Chondrocyte (in vitro differentiated cells): ENCODE measurements at places on chromosomes 13 and 19. TPM values are rescaled to one million over a fixed set of nuclear protein-coding genes. Genes with fewer than 3 reads are reported as not detected.

- peaks cover 2% of the 10 kb centered on the region for H3K27me3 ChIP-seq
- H3K4me3 ChIP-seq: no peak overlapping the region
- DNase-seq: no peak
- H3K36me3 ChIP-seq: peaks cover 4% of the 10 kb centered on the region
- no peak overlapping the region for H3K27ac ChIP-seq
Observed at GRCh38 chr13:29464105-29464679, 131.3 kb downstream of the SLC7A1 start.

- peaks cover 3% of the 10 kb centered on the region for H3K36me3 ChIP-seq
- DNase-seq: no peak
- H3K27ac ChIP-seq: peak overlapping the region; percentile 96
- no peaks in the 10 kb centered on the region for H3K27me3 ChIP-seq
- peaks cover 55% of the 10 kb centered on the region for H3K4me1 ChIP-seq
- no peak overlapping the region for H3K4me3 ChIP-seq
Observed at GRCh38 chr13:31982540-31982939, 49.0 kb upstream of the FRY start.

DNA sequence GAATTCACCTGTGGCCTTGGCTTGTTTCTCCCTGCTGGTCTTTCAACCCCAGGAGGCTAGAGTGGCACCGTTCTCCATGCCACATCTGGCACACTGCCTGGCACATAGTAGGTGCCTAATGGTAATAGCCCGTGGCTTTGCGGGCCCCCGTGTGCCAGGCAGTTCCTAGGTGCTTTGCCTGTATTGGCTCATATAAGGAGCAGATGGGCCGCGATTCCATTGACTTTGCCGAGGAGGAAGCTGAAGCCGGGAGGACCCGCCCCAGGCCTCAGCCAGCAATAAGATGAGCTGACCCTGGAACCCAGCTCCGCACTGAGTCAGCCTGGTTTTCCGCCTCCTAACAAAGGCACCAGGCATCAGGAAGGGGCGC lies 807 bp downstream of the PGLYRP1 start:
- no peak overlapping the region for H3K4me3 ChIP-seq
- peaks cover under 1% of the 10 kb centered on the region for H3K4me1 ChIP-seq
- no peak overlapping the region for H3K27ac ChIP-seq
- H3K36me3 ChIP-seq: peaks cover 8% of the 10 kb centered on the region

- no peak overlapping the region for H3K4me3 ChIP-seq
- H3K4me1 ChIP-seq: peaks cover 30% of the 10 kb centered on the region
- H3K27me3 ChIP-seq: no peaks in the 10 kb centered on the region
- H3K36me3 ChIP-seq: peaks cover 9% of the 10 kb centered on the region
- no peak for DNase-seq
Observed at GRCh38 chr19:48481846-48482639, 12.9 kb downstream of the CYTH2 start.

- H3K27ac ChIP-seq: no peak overlapping the region
- peaks cover 21% of the 10 kb centered on the region for H3K27me3 ChIP-seq
- no peaks in the 10 kb centered on the region for H3K36me3 ChIP-seq
Observed at GRCh38 chr13:31798189-31798588, 58.9 kb downstream of the RXFP2 start.

DNA sequence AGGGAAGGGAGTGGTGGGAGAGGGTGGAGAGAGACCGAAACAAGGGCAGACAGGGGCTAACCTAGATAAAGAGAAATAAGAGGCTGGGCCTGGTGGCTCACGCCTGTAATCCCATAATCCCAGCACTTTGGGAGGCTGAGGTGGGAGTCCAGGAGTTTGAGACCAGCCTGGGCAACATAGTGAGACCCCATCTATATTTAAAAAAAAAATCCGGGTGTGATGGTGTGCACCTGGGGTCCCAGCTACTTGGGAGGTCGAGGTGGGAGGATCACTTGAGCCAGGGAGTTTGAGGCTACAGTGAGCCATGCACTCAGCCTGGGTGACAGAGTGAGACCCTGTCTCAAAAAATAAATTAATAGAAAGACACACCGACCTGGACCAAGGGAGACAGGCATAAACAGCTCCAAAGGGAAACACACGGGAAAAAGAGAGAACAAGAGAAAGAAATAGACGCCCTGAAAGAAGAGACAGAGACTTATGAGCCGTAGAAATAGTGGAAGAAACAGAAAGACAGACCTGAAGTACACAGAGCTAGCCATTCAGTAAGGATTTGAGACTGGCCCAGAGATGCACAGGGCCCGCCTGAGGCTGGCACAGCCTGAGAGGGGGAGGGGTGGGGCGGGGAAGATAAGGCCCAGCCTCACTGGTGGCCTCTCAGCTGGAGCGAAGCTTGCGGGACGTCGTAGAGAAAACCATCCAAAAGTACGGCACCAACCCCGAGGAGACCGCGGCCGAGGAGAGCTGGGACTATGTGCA lies 2.2 kb downstream of the CD37 start:
- H3K36me3 ChIP-seq: peaks cover 14% of the 10 kb centered on the region
- no peaks in the 10 kb centered on the region for H3K27me3 ChIP-seq
- DNase-seq: no peak
- H3K27ac ChIP-seq: no peak overlapping the region
- H3K4me1 ChIP-seq: no peaks in the 10 kb centered on the region

DNA sequence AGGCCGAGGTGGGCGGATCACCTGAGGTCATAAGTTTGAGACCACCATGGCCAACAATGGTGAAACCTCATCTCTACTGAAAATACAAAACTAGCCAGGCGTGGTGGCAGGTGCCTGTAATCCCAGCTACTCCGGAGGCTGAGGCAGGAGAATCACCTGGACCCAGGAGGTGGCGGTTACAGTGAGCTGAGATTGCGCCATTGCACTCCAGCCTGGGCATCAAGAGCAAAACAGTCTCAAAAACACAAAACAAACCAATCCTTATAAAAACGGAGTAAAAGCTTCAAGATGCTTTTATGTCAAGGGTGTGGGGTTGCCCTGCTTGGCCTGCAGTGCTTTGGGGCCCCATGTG lies 7.2 kb downstream of the ACP4 start:
- H3K27me3 ChIP-seq: no peaks in the 10 kb centered on the region
- peaks cover 17% of the 10 kb centered on the region for H3K36me3 ChIP-seq
- no peak for DNase-seq
- peaks cover 3% of the 10 kb centered on the region for H3K4me1 ChIP-seq
- no peak overlapping the region for H3K4me3 ChIP-seq
- H3K27ac ChIP-seq: no peak overlapping the region

DNA sequence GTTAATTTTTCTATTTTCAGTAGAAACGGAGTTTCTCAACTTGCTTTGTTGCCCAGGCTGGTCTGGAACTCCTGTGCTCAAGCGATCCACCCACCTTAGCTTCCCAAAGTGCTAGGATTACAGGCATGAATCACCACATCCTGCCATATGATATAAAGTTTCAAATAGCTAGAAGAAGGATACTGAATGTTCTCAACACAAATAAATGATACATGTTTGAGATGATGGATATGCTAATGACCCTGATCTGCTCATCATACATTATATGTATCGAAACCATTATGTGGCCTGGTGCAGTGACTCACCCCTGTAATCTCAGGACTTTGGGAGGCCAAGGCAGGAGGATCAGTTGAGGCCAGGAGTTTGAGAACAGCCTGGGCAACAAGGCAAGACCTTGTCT lies 11.5 kb downstream of the CIB3 start:
- no peak for DNase-seq
- peaks cover 13% of the 10 kb centered on the region for H3K4me1 ChIP-seq

DNA sequence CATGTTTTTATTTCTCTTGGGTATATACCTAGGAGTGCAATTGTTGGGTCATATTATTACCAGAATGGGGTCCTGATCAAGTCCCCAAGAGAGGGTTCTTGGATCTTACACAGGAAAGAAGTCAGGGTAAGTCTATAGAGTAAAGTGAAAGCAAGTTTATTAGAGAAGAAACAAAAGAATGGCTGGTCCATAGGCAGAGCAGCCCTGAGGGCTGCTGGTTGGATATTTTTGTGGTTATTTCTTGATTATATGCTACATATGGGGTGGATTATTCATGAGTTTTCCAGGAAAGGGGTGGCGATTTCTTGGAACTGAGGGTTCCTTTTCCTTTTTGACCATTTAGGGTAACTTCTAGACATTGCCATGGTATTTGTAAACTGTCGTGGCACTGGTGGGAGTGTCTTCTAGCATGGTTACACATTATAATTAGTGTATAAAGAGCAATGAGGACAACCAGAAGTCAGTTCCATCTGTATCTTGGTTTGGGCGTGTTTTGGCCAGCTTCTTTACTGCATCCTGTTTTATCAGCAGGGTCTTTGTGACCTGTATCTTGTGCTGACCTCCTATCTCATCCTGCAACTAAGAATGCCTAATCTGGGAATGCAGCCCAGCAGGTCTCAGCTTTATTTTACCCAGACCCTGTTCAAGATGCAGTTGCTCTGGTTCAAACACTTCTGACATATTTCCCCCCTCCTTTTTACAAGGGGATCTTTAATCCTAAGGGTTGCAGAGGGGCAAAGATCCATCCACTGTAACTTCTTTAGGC lies 41.1 kb downstream of the CEACAM1 start:
- no peak overlapping the region for H3K27ac ChIP-seq
- peaks cover 2% of the 10 kb centered on the region for H3K36me3 ChIP-seq
- DNase-seq: no peak
- no peaks in the 10 kb centered on the region for H3K27me3 ChIP-seq

GRCh38 chr13:49655906-49656305 lies 27.6 kb downstream of the ARL11 start:
- H3K27ac ChIP-seq: no peak overlapping the region
- no peak overlapping the region for H3K4me3 ChIP-seq

- peak overlapping the region; percentile 92 for H3K27ac ChIP-seq
- DNase-seq: no peak
Observed at GRCh38 chr13:39656325-39656677, 839 bp downstream of the COG6 start.

DNA sequence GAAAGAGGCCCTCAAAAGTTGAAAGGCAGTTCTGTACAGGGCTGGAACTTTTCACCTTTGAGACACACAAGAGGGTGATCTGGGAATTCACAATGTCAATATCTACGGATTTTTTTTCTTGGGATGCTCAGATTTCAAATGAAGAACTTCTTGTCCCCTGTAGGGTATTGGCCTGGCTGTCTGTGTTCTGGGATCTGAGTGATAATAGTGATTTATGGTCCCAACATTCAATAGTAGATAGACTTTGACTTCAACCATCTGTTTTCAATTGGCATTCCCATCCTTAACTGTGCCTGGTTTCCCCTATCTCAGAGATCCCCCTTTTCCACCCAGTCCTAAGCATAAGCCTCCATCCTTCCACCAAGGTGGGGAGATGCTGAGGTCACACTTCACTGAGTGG lies 274.1 kb downstream of the COG6 start:
- H3K4me1 ChIP-seq: no peaks in the 10 kb centered on the region
- peaks cover 6% of the 10 kb centered on the region for H3K36me3 ChIP-seq
- DNase-seq: no peak

DNA sequence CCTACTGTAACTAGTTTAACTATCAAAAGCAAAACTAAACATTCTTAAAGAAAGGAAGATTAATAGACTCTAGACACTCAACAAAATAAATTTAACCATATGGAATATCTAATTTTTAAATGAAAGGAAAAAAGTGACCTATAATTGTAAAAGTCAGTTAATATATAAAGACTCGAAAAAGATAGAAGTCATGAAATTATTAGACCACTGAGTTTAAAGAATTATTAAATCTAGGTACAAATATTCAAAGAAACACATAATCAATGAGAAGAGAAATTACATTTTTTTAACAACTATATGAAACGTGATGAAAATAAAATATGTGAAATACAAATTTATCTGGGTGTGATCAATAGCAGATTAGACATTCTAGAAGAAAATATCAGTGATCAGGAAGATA lies 706.8 kb upstream of the PCDH20 start:
- no peaks in the 10 kb centered on the region for H3K36me3 ChIP-seq
- no peak for DNase-seq
- no peak overlapping the region for H3K4me3 ChIP-seq
- no peaks in the 10 kb centered on the region for H3K27me3 ChIP-seq
- no peak overlapping the region for H3K27ac ChIP-seq

GRCh38 chr13:48542581-48543341 lies 9.9 kb upstream of the RCBTB2 start:
- peaks cover 6% of the 10 kb centered on the region for H3K4me1 ChIP-seq
- no peaks in the 10 kb centered on the region for H3K36me3 ChIP-seq
- H3K27me3 ChIP-seq: no peaks in the 10 kb centered on the region
- DNase-seq: no peak
- H3K27ac ChIP-seq: no peak overlapping the region

GRCh38 chr13:22086597-22087330 lies 415.9 kb downstream of the FGF9 start:
- H3K27ac ChIP-seq: no peak overlapping the region
- no peak overlapping the region for H3K4me3 ChIP-seq
- peaks cover 6% of the 10 kb centered on the region for H3K27me3 ChIP-seq
- H3K36me3 ChIP-seq: no peaks in the 10 kb centered on the region
- peaks cover 23% of the 10 kb centered on the region for H3K4me1 ChIP-seq
- DNase-seq: no peak

DNA sequence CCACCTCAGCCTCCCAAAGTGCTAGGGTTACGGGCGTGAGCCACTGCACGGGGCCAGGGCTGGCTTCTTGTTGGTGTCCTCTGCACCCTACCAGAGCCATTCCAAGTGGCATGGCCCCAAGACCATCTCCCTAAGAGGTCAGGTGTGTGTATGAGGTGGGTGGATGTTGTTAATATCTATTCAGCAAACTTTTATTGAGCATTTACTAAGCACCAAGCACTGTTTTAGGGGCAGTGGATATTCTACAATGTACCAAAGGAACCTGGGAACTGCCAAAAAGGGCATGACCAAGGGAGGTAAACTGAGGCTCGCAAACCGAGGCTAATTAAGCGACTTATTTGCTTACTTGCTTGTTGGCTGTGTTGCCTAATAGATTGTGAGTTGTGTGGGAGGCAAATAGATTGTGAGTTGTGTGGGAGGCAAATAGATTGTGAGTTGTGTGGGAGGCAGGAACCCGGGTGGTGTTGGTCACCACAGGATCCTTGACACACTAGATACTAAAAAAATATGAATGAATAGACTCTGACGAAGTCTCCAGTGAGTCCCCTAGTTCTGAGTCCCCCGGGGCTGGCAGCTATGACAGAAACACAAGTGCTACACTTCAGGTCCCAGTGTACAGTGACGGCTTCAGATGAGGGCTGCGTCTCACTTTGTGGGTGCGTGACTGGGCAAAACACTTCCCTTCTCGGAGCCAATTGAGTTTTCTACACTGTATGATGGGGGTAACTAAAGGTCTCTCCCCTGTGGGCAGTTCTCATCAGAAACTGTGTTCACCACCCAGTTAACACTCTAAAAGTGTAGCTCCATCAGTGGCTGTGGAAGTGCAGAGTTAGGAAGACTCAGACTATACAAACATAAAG lies 5.0 kb upstream of the BICRA start:
- no peaks in the 10 kb centered on the region for H3K27me3 ChIP-seq
- no peak overlapping the region for H3K4me3 ChIP-seq
- no peaks in the 10 kb centered on the region for H3K36me3 ChIP-seq
- H3K27ac ChIP-seq: no peak overlapping the region

GRCh38 chr13:63514886-63515285 lies 2099.2 kb upstream of the PCDH20 start:
- H3K27ac ChIP-seq: no peak overlapping the region
- no peaks in the 10 kb centered on the region for H3K36me3 ChIP-seq
- H3K4me3 ChIP-seq: no peak overlapping the region
- no peaks in the 10 kb centered on the region for H3K27me3 ChIP-seq

RASGRP4 gene
- total RNA-seq: not detected in 3 replicates

MEF2B gene
- total RNA-seq: 1.2 to 1.4 TPM in 2 of 3 replicates, not detected in the other

SNRPA gene
- total RNA-seq: 34.9 to 64.6 TPM (median 37.0 TPM) in 3 replicates

IZUMO2 gene
- not detected in 3 replicates for total RNA-seq

KLK4 gene
- total RNA-seq: not detected in 3 replicates

UQCRFS1 gene
- 22.6 to 24.6 TPM (median 22.8 TPM) in 3 replicates for total RNA-seq

ERICH4 gene
- total RNA-seq: not detected in 3 replicates

MEIS3 gene
- 79.5 to 83.4 TPM (median 82.2 TPM) in 3 replicates for total RNA-seq

BORA gene
- total RNA-seq: 2.8 to 4.5 TPM (median 3.2 TPM) in 3 replicates

CRX gene
- not detected in 3 replicates for total RNA-seq

PDS5B gene
- total RNA-seq: 48.7 to 77.1 TPM (median 49.0 TPM) in 3 replicates
